ENCODE measurements at places on chromosomes 1 and 21.
A peak's percentile ranks its signal among the peaks of the same experiment; 100 is the strongest.

DNA sequence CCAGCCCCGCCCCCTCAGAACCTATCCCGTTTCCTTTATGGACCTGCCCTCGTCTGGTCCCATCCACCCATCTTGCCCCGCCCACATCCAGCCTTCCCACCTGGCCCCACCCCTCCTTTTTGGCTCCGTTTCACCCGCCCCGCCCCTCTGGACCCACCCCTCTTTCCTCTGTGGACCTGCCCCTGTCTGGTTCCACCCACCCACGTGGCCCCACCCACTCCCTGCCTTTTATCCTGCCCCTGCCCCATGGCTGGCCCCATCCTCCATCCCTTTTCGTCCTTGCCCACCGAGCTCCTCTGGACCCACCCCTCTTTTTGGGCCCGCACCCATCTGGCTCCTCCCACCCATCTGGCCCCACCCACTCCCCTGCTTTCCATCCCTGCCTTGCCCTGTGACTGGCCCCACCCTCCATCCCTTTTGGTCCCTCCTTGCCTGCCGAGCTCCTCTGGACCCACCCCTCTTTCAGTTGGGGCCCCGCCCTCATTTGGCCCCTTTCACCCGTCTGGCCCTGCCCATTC lies 177.3 kb downstream of the CAMTA1 start:
- DNase-seq: peak; percentile 31

GRCh38 chr1:96808191-96808590 lies 86.6 kb downstream of the PTBP2 start:
- DNase-seq: no peak

DNA sequence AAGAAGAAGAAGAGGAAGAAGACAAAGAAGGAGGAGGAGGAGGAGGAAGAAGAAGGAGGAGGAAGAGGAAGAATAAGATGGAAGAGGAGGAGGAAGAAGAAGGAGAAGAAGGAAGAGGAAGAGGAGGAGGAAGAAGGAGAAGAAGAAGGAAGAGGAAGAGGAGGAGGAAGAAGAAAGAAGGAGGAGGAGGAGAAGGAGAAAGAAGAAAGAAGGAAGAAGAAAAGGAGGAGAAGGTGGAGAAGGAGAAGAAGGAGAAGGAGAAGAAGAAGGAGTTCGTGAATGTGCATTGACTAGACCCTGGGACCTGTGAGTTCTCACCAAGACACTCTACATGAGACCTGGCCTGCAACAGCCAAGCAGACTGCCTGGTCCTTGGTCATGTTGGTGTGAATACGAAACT lies 131.7 kb upstream of the ERRFI1 start:
- no peak for DNase-seq

DNA sequence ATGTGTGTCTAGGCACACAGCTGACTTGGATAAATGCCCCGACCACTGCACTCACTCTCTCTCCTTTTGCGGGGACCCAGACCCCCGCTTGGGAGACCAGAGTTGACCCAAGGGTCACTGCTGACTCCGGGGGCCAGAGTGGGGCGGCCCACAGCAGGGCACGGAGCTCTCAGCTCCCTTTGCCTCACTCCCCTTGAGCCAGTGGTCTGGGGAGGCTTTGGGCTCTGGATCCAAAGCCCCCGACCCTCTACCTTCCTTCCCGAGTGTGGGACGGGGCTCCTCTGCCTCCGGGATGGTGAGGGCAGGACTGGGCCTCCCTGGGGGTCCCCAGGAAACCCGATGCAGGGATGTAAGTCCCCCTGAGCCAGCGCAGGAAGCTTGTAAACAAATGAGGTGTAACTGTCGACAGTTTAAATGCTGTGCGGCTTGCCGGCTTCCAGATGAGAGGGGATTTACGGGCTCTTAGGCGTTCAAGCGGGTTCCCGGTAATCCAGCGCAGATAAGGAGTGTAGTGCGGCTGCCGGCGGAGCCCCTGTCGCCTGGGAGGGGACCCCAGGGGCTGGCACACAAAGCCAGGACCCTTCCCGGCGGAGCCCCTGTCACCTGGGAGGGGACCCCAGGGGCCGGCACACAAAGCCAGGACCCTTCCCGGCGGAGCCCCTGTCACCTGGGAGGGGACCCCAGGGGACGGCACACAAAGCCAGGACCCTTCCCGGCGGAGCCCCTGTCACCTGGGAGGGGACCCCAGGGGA lies 7.4 kb downstream of the ACTRT2 start:
- no peak for DNase-seq

DNA sequence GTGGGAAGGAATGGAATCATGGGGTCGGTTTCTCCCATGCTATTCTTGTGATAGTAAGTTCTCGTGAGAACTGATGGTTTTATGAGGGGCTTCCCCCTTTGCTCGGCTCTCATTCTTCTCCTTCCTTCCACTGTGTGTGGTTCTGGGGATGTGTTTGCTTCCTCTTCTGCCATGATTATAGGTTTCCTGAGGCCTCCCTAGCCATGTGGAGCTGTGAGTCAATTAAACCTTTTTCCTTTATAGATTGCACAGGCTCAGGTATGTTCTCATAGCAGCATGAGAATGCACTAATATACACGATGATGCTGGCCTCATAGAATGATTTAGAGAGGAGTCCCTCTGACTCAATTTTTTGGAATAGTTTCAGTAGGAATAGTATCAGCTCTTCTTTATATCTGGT lies 195.4 kb upstream of the IVNS1ABP start:
- DNase-seq: no peak

- DNase-seq: no peak
Observed at GRCh38 chr1:67687198-67687545, 2.2 kb downstream of the GADD45A start.

DNA sequence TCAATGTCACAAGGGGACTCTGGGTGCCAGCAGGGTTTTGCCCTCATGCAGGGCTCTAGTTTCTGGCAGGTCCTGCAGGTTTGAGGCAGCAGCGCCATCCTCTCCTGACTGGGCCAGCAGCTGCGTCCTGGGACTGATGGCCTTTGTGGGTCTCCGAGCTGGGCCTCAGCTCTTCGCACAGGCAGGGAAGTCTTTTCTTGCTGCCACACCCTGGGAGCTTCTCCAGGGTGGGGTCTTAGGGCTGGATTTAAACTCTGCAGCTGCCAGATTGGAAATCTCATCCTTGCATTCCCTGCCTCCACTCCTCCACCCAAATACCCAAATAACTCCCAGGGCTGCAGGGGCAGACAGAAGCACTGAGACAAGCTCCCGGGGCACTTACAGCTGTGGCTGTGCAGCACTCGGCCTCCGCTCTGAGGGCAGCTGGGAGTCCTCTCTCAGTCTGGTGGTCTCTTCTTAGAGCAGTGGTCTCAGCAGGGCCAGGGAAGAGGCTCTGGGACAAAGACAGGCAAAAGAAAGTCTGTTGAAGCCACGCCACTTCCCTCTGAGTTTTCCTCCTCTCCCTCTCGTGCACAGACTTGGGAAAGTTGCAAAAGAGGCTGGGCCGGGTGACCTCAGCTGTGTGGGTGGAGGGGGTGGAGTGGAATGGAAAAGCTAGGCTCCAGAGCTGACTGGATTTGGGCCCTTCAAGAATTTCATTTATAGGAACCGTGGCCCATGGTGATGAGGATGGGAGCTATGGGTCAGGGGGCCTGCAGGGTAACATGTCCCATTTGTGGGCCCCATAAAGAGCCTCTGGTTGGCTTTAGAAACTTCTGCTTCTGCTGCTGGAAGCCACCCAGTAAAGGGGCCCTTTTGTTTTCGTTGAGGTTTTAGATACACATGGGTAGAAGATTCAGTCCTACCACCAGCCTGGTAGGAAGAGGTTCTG lies at the start of gene RAB7B:
RAB7B (minus strand) TSS at position 525 of the 931 bp plus-strand sequence. CDS start 9,260 bp downstream, outside the sequence.
- no peak for DNase-seq
